ENCODE measurements at places on chromosomes 1 and 21.

GRCh38 chr1:172893146-172893841 is 157.4 kb downstream of the TNFSF18 start:
- DNase-seq = no peak

GRCh38 chr21:37253991-37254390 is 13.1 kb downstream of the VPS26C start:
- DNase-seq = no peak

DNA sequence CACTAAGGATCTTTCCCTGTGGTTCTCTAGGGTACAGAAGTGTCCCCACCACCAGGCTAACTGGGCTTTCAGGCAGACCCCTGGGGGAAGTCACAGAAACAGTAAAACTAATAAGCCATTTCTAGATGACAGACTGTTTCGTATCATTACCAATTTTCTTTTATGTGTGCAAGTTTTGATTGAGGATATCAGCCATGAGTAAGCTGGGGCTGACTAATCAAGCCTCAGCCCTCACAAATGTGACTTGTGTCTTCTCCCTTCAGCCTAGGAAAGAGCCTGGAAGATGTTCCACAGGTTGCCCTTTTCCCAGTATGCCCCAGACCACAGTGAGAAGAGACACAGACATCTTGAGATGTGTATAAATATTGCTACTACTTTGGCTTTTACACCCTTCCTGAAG is 10.5 kb downstream of the PTGFRN start:
- DNase-seq = no peak

DNA sequence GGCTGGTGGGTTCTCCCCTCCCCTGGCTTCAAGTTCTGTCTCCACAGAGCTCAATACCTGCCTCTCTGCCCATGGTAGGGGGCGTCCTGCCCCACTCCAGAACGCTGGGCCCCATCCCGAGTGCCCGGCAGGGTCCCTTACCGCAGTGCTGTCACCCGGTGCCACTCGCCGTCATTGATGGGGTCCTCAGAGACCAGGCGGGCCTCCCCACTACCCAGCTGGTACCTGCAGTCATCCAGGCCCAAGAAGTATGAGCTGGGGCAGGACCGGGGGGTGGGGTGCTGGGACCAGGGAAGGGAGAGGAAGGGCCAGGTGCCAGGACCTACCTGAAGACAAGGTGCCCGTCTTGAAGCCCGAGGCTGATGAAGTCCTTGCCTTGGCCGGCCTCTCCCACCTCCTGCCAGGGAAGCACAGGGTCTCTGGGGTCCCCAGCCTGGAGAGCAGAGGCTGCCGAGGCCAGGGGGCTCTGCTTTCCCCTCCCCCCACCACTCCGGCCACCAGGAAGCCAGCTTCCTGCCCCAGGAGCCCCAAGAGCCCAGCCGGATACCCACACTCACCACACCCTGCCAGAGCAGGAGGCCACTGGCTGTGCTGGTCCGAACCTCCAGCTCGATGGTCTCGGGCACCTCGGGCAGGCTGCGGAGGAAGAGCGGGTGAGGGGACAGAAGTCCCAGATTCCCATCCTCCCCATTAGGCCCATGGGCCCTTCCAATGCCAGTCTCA is 12.1 kb downstream of the LDLRAD2 start:
- DNase-seq = no peak

GRCh38 chr21:42121794-42122193 is 50.7 kb downstream of the UMODL1 start:
- DNase-seq = peak; percentile 44

- DNase-seq = no peak
Observed at GRCh38 chr1:213425376-213426030, 374.5 kb downstream of the RPS6KC1 start.

DNA sequence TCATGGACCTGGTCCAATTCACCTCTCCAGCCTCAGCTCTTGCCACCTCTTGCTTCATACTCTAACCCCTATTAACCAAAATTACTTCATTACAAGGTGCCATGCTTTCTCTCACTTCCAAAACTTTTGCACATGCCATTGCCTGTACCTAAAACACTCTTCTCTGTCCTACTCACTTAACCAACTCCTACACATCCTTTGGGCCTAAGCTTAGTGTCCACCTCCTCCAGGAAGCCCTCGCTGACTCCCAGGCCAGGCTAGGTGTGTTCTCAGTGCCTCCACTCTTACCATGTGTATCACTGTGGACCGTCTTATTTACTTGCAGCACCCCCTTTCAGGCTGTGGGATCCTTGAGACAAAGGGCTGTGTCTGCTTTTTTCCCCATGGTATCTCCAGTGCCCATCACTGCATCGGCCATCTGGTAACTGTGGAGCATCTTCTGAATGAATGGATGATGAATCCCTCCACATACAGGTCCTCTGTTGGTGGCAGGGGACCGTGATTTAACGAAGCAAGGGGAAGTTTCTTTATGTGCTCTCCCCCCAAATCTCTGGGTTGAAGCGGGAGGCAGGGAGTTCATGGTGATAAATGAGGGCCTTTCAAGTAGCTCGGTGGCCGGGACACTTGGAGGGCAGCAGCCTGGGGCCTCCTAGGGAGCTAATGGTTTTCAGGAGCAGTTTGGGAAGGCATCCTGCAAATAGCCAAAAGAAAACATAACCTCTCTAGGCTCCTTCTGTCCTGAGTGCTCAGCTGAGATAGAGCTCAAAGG is 111.9 kb downstream of the TRABD2B start:
- DNase-seq = no peak

DNA sequence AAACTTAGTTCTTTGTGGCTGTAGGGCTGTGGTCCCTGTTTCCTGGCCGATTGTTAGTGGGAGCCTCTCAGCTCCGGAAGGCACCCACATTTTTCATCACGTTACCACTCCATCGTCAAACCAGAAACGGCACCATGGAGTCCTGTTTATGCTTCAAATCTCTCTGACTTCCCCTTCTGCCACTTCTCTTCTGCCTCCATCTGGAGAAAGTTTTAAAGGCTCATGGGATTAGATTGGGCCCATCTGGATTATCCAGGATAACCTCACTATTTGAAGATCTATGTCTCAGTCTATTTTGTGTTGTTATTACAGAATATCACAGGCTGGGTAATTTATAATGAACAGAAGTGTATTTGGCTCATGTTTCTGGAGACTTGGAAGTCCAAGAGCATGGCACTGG is 19.3 kb upstream of the IL22RA1 start:
- no peak for DNase-seq

DNA sequence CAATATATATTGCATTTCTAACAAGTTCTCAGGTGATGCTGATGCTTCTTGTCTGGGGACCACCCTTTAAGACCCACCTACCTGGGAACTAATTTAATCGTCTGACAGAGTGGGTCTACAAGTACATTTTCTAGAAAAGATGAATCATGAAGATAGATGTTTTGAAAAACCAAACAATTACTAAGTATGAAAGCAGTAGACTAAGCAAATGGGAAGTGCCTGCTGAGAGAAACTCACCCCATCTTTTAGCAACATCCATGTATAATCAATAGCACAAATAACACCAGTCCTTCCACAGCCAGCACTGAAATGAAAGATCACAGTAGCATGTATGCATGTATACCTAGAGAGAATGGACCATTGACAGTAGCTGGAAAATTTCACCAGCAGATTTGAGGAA is 17.3 kb downstream of the PTPN22 start:
- DNase-seq = no peak

GRCh38 chr1:48048064-48048463 is 50.9 kb upstream of the TRABD2B start:
- DNase-seq = no peak

- peak; percentile 58 for DNase-seq
Observed at GRCh38 chr21:43866659-43867331, 1.8 kb downstream of the AGPAT3 start.

DNA sequence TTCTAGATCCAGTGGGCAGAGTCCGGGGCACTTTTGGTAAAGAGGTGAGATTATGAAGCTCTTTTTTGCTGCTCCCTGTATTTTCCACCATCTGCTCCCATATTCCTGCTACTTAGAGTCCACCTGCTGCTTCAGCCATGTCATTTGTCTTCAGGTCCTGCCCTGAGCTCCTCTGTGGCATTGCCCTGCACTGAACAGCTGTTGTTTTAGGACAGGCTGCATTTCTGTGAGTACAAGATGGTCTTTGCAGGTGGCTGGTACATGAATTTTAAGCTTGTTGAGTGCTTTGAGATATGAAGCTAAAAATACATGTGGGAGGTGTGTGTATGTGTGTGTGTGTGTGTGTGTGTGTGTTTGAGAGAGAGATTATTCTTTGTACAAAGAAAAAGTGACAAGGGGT is 21.9 kb downstream of the MT1HL1 start:
- DNase-seq = no peak

GRCh38 chr1:18820791-18821641 is 38.4 kb downstream of the TAS1R2 start:
- DNase-seq = peak; percentile 43

DNA sequence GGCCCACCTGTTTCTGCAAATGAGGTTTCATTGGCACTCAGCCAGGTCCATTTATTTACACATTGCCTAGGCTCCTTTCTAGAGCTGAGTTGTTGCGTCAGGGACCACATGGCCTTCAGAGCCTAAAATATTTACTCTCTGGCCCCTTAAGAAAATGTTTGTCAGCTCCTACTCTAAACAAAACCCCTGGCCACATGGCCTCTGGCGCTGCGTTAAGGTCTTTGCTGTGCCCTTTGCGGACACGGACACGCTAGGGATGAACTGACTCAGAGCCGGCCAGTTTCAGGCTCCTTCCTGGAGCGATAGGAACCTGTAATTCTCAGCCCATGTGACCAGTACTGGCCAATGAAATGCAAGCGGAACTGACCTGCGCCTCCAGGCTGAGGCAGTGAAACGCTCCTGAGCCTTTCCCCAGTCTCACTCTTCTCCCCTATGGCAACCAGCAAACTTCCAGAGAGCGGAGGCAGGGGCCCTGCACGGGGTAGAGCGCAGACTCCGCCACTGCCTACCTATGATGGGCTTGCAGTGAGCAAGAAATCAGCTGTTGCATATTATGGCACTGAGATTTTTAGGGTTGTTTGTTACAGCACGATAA is 160.3 kb downstream of the ETS2 start:
- no peak for DNase-seq

DNA sequence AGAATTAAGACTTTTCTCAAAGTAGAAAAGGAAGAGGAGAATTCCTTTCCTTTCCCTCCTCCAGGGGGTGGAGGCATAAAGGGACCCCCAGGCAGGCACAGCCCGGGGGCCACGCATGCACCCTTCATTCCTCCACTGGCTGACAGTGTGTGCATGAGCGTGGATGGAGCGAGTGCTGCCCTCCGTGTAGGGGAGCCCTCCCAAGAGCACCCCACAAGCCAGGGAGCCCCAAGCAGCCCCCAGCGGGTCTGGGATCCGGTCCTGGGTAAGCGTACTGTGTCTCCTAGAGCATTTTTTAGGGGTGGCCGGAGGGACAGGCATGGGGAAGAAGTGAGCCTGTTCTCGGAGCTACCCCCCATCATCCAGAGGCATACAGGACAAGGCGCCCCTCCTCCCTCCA is 120.5 kb downstream of the SIK1 start:
- no peak for DNase-seq

GRCh38 chr21:44944596-44944995 is 4.8 kb downstream of the SLX9 start:
- DNase-seq = no peak

DNA sequence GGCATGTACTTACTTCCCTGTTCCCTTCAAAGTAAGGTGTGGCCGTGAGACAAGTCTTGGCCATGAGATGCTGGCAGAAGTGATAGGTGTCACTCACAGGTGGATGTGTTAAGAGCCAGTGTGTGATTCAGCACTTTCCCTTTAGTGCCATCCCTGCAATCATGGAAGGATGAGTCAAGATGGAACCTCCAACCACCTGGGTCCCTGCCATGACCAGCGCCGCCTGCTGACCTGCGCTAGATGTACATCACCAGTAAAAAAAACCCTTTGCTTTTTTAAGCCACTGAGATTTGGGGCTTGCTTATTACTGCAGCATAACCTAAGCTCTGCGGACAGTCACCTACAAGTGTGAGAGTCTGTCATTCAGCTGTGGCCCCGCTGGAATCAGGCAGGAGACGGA is 71.7 kb downstream of the TOMM20 start:
- peak; percentile 42 for DNase-seq

- no peak for DNase-seq
Observed at GRCh38 chr1:243286409-243287122, 30.7 kb downstream of the SDCCAG8 start.

DNA sequence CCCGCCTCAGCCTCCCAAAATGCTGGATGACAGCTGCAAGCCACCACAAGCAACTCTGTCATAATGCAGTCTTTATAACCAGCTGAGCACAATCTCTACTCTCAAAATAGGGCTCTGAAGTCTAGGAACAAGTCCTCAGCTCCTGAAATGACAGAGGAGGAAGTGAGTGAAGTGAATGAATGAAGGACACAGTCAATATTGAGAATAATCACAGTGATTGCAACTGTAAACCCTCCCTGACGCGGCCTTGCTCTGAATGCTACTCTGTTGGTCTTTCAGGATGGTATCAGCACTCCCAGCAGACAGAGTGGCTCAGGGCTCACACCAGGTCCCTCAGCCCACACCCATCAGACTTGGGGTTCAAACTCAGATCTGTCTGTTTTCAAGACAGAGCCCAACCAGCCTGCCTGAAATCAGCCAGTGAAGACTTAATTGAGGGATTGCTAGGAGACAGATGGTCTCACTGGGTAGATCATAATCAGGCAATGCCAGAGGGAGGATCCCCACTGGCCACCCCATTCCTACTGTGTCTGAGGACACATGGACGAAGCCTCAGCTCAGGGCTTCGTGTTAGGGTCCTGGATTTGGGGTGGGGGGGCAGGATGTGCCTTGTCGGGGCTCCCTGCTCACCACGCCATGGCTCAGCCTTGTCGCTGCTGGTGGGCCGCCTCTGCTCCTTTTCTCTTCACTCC is 20.9 kb downstream of the RNF187 start:
- no peak for DNase-seq

DNA sequence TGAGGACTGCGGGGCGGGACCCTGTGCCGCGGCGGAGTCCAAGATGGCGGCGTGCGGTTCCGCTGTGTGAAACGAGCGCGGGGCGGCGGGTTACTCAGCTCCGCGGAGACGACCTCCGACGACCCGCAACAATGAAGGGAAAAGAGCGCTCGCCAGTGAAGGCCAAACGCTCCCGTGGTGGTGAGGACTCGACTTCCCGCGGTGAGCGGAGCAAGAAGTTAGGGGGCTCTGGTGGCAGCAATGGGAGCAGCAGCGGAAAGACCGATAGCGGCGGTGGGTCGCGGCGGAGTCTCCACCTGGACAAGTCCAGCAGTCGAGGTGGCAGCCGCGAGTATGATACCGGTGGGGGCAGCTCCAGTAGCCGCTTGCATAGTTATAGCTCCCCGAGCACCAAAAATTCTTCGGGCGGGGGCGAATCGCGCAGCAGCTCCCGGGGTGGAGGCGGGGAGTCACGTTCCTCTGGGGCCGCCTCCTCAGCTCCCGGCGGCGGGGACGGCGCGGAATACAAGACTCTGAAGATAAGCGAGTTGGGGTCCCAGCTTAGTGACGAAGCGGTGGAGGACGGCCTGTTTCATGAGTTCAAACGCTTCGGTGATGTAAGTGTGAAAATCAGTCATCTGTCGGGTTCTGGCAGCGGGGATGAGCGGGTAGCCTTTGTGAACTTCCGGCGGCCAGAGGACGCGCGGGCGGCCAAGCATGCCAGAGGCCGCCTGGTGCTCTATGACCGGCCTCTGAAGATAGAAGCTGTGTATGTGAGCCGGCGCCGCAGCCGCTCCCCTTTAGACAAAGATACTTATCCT is 430 bp downstream of the RBM15 start:
- DNase-seq = peak; percentile 51

- peak; percentile 67 for DNase-seq
Observed at GRCh38 chr1:182301467-182302198, 90.0 kb downstream of the GLUL start.

Data from hematopoietic multipotent progenitor cell treated with erythropoietin and hydrocortisone succinate and interleukin-3 and kit ligand, for 15 days (in vitro differentiated cells).